ENCODE measurements at places on chromosomes 12 and 14.

GRCh38 chr14:51744372-51745130 is 92.8 kb downstream of the FRMD6 start:
- no peak for DNase-seq

DNA sequence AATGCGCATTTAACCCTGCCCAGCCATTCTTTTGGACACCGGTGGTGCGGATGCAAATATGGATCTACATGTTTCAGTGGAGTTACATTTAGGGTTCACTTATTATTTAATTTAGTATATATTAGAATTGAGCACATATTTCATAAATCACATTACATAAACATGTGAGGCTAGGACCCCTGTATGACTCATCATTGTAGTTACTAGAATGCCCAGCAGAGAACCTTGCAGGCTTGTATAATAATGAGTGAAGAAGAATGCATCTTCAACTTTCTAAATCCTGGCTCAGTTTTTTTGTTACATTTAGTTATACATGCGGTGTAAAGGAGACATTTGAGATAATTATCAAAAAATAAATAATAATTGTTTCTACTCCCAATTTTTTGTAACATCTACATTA is 369.0 kb downstream of the ATP23 start:
- DNase-seq, result no peak

DNA sequence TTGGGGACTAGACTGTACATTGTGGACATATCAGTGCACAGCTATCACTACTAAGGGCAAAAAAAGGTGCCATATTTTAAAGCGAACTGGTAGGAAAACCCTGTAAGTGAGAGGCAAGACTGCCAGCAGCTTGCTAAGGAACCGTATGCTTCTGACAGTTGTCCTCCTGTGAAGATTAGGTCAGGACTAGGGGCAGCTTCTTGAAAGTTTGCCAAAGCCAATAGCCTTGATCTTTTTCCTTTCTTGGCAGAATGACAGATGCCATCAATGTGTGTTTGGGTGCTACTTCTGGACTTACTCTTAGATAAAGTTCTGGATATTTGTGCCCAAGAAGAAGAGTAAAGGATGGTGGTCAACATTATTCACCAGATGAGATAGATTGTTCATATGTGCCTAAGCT is 7.4 kb downstream of the DAAM1 start:
- no peak for DNase-seq

DNA sequence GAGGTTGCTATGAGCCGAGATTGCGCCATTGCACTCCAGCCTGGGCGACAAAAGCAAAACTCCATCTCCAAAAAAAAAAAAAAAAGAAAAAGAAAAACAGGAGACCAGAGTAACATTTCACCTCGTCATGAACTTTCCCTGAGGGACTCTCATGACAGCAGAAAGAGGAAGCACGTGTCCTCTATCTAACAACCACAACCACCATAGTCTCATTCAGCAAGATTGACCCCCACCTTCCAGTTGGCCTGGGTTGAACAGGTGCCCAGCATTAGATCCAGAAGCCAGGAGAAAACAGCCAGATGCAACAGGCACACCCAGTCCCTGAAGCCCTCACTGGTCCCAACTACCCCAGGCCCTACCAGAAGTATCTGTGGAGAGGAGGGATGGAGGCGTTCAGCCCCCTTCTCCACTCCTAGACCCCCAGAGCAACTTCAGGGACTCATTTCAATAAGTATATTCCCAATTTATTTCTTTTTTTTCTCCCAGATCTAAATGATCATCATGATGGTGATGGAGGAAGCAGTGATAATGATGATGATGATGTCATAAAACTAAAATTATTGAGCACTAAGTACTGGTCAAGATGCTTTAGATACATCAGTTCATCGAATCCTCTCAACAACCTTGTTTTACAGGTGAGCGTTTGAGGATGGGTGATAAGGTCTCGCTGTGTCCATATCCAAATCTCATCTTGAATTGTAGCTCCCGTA is 235.0 kb downstream of the EFCAB11 start:
- DNase-seq, result no peak

DNA sequence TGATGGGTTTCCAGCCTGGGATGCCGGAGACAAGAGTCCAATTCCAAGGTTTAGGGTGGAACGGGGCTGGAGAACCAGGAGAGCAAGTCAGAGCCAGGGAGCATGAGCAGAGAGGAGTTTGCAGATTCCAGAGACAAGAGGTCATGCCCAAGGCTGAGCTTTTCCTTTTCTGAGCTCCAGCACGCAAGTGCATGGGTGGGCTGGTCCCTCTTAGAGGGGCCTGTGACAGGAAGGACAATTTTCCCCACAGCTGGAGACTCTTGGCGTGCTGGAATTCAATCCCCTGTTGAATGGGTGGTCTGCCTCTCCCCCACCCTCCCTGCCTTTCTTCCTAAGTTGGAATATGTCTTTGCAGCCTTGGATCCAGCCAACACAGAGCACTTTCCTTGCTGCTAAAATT is 431.9 kb downstream of the BCL11B start:
- no peak for DNase-seq

DNA sequence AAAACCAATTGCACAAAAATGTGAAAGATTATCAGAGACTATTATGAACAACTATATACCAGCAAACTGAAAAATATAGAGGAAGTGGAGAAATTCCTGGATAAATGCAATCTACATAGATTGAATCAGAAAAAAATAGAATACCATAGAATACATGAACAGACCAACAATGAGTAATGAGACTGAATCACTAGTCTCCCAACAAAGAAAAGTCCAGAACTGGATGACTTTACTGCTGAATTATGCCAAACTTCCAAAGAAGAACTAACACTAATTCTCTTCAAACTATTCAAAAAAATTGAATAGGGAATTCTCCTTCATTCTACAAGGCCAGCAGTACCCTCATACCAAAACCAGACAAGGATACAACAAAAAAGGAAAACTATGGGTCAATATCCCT is 60.6 kb downstream of the GUCY2C start:
- no peak for DNase-seq

DNA sequence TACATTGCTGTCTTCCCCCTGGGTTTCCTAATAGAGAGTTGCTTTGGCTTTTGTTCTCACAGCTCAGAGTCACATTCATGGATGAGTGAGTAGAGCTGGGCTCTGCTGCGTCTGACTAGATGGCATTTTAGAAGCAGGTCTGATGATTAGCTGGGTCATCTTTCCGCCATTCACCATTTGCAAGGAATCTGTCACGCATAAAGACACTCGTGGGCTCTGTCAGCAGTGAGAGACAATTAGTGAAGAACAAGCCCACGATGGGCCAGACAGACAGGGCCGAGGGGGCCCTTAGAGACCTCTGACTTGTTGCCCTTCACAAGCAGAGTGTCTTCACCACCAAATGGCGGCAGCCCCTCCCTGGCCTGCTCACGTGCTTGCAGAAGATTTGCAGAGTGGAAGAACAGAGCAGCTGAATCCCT is 175.0 kb downstream of the CRADD start:
- no peak for DNase-seq

DNA sequence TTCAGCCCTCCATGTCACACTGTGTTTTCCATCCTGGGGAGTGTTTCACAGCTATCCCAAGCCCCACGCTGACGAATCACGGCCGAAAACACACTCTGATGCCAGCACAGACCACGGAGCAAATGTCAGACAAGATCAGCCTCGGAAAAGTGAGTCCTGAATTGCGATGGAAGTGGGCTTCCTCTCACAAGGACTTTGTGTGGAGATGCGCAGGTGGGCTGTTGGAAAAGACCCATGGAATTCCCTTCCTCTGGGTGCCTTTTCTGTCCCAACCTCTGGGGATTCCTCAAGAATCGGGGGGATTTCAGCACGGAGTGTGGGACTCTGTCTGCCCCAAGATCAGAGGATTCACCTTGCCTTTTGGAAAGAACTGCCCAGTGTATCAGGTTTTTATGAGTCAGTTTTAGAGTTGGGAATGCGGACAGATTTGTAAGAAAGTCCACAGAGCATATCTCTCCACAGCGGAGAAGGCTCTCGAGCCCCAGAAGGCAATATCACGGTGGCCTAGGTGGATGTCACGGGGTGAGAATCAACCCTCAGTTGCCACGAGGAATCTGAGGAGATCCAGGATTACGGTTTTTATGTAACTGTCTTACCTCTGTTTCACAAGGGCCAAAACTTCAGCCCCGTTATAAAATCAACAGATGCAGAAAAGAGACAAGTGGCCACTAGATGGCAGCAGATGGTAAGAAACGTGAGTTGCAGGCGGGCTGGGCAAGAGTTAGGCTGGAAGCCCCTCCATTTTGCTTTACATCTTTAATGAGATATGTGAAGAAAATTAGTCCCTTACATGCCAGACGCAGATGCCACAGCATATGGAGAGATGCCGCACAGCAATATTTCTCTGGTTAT is 201.9 kb downstream of the DAD1 start:
- DNase-seq, result no peak

- DNase-seq, result no peak
Observed at GRCh38 chr14:80049055-80049454, 162.2 kb downstream of the DIO2 start.

DNA sequence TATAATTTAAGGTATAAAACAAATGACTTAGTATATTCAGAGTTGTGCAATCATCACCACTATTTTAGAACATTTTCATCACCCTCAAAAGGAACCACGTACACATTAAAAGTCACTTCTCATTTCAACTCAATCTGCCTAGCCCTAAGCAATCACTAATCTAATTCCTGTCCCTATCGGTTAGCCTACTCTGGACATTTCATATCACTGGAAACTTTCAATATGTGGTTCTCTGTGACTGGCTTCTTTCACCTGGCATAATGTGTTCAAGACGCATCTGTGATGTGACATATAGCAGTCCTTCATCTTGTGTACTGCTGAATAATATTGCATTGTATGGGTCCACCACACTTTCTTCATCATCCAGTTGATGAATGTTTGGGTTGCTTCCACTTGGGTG is 15.4 kb upstream of the PIWIL1 start:
- DNase-seq, result no peak

GRCh38 chr14:104903990-104904389 is 20.7 kb upstream of the PLD4 start:
- DNase-seq, result no peak

DNA sequence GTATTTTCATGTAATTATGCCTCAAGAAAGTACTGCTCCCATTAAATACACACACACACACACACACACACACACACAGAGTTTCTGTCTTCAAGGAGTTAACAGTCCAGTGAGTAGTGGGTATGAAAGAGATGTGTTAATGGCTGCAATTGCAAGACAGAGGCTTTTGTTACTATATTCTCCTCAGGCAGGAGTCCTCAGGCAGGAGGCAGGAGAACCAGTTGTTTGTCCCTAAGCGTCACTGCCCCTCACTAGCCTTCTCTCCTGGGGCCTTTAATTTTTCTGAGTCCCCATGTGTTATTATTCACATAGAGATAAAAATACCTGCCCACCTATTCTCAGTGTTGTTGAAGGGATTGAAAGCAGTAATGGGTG is 31.2 kb downstream of the DAD1 start:
- no peak for DNase-seq

DNA sequence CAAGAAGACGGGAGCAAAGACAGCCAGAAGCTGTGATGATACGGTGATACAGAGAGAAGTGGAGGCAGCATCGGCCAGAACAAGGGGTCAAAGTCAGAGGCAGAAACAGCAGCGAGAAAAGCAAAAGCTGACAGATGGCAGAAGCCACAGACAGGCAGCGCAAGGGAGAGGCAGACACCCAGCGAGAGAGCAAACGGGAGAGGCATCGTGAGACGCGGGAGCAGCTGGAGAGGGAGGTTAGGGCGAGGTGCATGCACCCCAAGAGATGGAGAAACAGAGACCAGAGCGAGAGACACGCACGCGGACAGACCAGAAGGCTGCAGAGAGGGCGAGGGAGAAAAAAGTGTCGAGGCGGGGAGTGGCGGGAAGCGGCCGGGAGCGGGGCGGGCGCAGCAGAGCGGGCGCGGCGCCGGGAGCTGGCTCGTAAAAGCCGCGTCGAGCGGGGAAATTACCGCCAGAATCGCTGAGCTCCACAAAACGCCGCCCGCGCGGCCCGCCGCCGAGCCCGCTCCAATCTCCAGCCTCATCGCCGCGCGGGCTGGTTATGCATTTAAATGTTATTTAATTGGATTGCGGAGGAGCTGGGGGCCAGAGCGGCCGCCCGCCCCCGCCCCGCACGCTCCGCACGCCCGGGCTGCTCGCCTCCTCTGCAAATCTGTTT is 15.6 kb downstream of the SMUG1 start:
- DNase-seq, result no peak

GRCh38 chr12:112792301-112792700 is 753 bp downstream of the RPH3A start:
- DNase-seq, result no peak

GRCh38 chr12:49030119-49030518 is 11.5 kb upstream of the PRKAG1 start:
- no peak for DNase-seq

- DNase-seq, result no peak
Observed at GRCh38 chr12:49912345-49913255, 8.9 kb upstream of the FAIM2 start.

- DNase-seq, result no peak
Observed at GRCh38 chr14:60984196-60984595, 3.2 kb downstream of the SLC38A6 start.

DNA sequence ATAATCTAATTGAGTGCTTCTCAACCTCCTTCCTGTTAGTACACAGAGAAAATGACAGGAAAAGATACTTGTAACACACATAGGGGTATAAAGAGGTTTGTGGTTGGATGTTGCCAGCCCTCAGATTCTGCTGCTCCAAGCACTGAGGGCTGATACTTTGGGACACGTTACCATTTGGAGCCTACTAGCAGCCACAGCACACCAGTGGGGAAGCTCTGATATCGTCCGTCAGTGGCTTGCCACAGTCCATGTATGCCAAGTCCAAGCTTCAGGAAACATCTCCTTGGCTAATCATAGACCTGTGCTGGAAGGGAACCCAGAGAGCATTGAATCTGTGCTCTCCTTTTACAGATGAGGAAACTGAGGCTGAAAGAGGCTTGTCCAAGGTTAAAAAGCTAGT is 22.3 kb downstream of the B4GALNT3 start:
- no peak for DNase-seq

- no peak for DNase-seq
Observed at GRCh38 chr14:100535287-100536120, 51.7 kb downstream of the BEGAIN start.

DNA sequence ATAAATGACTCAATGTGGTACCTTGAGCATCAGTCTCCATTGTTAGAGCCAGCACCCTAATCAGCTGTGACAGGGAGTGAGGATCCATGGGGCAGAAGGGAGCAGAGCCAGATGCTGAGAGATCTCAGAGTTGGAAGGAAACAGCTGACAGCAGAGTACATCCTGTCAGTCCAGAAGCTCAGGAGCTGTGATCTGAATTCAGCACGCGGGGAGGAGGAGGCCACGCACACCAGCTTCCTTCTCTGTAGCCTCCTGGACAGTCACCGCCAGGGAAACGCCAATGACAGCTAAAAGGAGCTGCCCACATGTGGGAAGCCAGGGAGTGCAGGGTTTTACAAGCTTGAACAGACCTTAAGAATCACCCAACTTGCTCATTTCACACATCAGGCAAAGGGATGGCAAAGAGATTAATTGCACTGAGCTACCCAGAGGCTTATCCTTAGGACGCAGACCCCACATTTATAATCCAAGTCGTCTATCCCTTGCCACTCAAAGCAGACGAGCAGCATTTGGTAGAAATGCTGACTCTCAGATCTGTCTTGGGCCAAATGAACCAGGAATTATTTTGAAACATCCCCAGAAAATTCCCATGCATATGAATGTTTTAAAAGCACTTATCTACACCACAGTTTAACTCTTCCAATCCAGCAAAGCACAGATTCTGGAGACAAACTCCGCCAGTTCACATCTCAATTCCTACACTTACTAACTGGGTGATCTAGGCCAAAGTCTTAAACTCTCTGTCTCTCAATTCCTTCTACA is 322.6 kb upstream of the TMTC1 start:
- no peak for DNase-seq

GRCh38 chr14:61461808-61462275 is 140.5 kb downstream of the PRKCH start:
- peak; percentile 64 for DNase-seq
